Activated CD8-positive, alpha-beta T cell treated with anti-CD3 and anti-CD28 coated beads for 36 hours (primary cell): ENCODE measurements at places on chromosomes 12 and 14. TPM values are rescaled to one million over a fixed set of nuclear protein-coding genes. Genes with fewer than 3 reads are reported as not detected.

The LHX5 gene
- not detected for total RNA-seq

The CLEC2D gene
- 240 TPM for total RNA-seq

- peak; percentile 89 for DNase-seq
Observed at GRCh38 chr14:99234961-99235571, 36.9 kb downstream of the BCL11B start.

DNA sequence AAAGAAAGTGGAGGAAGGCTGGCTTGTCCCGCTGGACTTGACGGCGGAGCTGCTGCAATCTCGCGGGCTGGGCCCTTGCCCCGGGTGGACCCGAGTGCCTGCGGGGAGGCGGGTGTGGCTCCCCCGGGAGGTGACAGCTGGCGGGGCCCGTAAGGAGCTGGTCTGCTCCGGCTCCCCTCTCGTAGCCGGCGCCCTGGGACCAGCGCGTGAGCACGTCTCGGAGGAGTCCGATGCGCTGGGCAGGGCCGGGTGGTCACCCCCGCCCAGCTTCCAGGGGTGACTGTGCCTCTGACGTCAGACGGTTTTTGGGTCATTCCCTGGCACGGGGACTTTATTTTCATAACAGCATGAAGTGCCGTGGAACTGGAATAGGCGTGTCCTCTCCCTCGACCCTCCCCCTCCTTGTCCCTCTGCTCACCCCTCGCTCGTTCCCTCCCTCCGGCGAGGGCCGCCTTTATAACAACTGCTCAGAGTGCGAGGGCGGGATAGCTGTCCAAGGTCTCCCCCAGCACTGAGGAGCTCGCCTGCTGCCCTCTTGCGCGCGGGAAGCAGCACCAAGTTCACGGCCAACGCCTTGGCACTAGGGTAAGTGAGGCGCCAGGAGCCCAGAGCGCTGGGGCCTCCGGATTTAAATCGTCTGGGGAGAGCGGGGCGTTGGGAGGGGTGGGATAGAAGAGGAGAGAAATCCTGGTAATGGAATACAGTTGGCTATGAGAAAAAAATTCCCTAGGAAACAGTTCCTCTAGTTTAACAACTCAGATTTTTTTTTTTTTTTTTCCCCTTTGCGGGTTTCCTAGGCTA lies at the start of gene GPRC5A:
Gene GPRC5A (plus strand): TSS at position 483 of the 801 bp plus-strand sequence. CDS start 16,688 bp downstream, outside the sequence.
- DNase-seq = peak; percentile 58

DNA sequence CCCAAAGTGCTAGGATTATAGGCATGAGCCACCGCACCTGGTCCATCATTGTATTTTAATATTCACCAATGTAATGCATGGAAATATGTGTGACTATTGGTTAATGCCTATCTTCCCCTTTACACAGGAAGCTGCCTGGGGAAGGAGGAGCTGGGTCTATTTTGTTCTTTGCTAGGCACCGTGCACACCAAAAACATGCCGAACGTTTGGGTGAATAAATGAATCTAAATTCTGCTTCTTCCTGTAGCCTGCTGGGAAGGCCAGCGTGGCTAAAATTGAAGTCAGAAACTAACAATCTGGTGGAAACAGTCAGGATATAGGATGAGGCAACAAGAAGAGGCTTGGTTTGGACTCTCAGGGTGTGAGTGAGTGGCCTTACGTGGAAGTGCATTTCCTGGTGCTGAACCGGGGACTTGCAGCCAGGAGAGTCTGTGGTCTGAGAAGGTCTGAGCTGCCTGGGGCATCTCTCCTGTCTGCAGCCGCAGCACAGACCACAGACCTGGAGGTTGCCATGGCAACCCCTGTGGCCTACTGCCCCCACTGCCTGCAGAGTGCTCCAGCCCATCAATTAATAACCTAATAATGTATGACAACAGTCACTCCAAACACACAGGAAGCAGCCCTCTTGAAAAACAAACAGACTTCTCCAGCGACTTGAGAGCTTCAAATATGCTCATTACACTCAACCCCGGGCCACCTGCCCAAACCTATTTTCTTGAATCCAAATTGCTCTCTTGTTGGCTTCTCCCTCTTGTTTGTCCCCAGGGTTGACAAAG lies 5.5 kb upstream of the GPR68 start:
- peak; percentile 70 for DNase-seq

- DNase-seq = no peak
Observed at GRCh38 chr12:132583736-132584135, 26.6 kb downstream of the LRCOL1 start.

DNA sequence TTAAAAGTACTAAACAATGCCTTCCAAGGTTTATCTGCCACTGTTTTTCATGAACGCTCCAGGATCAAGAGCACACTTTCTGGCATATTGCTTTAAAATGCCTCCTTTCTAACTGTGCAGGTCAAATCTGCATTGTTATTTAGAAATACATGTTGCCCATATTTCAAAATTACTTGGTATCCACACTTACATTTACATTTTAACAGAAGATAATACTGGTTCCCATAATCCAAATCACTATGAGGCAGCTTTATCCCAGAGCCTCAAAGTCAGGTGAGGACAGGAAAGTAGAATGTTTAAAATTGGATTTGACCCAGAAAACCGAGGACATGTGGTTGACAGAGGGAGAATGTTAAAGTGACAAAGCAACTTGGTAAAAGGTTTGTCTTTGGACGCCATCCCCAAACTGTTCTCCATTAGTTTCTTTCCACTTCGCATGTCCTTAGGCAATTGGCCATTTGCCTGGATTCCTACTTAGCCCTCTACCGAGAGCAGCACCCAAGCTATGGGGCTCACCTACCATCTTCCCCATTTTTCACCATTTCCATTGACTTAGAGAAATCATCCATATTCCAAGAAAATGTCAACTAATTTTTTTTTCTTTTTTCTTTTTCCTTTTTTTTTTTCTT lies 353.0 kb downstream of the PAWR start:
- no peak for DNase-seq

DNA sequence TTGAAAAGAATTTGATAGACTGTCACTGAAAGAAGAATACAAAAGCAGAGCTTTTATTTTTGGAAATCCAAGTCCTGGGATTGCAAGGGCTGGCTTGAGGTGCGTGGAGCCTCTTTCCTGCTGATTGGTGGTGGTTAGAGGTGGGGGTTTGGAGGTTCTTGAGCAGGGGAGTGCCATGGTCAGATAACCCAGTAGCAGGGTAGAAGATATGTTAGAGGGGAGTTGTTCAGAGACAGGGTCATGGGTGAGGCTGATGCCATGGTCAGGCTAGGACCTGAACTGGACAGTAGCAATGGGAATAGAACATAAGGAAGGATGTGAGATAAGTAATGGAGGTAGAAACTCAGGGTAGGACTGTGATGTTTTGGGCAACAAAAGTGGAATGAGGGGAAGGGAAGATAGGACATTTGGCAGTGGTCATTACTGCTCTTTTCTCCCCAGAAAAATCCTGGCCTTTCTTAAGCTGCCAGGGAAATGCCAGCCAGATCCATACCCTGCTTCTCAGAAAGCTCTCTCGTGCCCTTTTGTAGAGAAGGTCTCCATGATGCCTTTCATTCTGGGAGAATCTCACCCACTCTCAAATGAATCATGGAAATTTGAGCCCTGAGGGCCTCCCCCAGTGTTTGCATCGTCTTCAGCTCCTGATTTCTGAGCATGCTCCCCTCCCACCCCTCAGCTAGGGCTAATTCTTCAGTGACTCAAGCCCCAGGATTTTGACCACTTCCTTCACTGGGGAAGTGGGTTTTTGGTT lies 9.5 kb downstream of the EMP1 start:
- DNase-seq = peak; percentile 64

DNA sequence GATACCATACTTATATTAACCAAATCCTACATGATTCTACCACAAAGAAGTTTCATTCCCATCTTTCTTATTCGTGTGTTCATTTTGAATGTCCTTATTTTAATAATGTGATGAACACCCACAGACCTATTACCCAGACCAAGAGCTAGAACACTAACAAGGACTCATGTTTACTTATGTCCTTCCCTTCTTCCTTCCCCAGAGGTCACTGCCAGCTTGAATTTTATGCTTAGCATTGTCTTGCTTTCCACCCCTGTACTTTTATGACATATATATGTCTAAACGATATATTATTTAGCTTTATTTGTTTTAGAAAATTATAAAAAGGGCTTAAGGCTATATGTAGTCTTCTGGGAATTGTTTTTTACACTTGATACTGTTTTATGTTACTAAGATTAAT lies 238.6 kb downstream of the LRIG3 start:
- DNase-seq = no peak

DNA sequence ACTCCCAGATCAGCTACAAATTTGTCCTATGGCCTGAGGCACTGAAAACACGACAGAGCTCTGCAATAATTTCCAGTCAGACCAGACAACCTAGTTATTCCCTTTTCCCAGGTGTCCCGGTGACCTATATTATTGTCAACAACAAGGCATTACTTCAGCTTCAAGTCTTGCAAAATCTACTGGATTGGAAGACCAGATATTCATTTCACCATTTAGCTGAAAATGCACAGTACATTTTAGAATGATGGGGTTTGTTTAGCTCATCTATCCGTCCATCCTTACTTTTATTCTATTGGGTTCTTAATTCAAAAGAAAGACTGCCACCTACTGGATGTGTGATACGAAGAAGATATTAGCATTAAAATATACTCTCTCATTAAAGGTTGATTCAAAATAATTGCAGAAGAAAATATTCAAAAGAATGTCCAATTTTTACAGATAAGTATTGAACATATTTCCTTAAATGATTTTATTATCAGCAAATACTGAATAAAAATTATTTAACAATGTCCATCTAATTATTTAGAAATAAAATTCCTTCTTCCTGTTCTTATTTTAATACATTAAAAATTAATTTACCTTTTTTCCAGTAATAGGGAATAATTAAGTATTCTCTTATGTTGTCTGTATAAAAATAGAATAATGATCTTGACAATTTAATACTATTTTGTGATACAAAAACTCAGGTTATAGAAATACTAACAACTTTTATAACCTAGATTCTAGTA lies 244.9 kb upstream of the LRIG3 start:
- DNase-seq = no peak
